T1000 (cell line): ENCODE measurements at places on chromosomes 2 and 18.
A peak's percentile ranks its signal among the peaks of the same experiment; 100 is the strongest.

GRCh38 chr2:106294182-106294581, 100.1 kb upstream of the UXS1 start:
- DNase-seq = no peak

- DNase-seq = no peak
Measured at GRCh38 chr2:45965871-45966498, 314.5 kb downstream of the PRKCE start.

DNA sequence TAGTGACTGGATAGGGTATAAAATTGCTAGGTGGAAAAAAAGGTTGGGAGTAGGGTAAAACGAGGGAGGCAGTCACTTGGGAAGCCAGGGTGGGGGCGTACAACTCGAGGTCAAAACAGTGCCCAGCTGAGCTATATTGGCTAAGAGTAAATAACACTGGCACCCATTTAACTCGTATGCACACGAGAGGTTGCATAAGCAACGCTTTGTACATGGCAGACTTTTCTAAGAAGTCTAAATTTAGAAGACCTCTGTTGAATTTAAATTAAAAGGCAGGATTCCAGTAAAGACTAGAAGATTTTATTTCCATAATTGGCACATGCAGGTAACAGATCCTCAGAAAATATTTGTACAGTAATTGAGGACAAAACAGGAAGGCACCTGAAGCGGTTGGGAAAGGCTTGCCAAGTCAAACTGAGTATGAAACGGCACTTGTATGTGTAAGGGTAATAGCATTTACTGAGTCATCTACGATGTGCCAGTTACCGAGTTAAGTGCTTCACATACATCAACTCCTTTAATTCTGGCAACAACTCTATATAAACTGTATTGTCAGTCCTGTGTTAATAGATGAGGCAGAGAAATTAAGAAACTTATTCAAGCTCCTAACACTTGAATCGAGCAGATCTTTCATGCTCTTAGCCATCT, 1.4 kb upstream of the MALT1 start:
- no peak for DNase-seq

DNA sequence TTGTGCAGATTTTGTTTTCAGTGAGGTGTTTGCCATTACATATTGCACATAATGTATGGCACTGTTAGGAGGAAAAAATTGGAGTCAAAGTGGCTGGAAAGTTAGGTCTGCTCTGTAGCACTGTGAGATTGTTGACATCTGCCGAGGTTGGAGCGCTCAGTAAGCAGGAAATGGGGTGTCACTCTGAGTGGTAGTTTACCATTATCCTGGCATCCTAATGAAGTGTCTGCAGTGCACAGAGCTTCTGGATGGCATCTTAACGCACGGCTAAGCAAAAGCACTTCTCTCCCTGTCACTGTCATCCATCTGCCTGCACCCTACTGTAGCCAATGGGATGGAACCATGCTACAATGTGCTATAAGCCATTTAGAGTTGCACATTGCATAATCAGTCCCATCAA, 561.9 kb downstream of the ARHGAP15 start:
- DNase-seq = no peak

DNA sequence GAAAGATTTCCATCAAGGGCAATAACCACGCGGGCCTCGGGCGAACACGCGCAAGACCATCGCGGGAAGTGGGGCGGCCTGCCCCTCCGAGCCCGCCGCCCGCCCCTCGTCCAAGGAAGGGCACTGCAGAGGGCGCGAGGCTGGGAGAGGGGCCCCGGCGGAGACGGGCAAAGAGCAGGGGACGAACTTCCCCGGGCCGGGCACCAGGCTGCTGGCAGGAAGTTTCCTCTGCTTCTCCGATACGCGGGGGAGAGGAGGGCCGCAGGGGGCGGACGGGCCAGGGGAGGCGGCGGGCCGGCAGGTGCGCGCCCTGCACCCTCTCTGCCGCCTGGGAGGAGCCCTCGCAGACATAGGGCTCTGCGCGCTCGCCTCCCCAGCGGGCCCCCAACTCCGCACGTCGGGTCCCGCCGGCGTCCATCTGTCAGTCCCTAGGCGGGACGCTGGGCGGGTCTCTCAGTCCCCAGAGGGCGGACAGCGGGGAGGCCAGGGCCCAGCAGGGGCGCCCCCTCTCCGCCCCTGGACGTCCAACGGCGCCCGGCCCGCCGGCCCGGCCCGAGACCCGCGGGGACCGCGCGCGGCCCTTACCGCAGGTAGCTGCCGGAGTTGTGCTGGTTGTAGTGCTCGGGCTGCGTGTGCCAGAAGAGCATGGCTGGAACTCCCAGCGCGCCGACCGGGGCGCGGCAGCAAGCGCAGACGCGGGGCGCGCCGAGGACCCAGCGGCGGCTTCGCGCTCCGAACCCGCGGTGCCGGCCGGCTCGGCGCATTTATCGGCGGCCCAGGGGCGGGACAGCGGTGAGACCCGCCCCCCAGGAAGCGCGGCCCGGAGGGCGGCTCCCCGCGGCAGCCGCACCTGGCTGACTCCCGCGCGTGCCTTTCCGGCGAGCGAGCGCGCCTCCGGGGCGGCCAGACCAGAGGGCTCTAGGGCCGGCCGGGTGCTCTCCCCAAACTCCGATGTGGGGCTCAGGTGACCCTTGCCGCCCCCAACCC, at the start of gene TFCP2L1:
Gene TFCP2L1 (minus strand): TSS at position 740 of the 987 bp plus-strand sequence. CDS start 93 bp downstream, at position 647.
- DNase-seq = no peak

DNA sequence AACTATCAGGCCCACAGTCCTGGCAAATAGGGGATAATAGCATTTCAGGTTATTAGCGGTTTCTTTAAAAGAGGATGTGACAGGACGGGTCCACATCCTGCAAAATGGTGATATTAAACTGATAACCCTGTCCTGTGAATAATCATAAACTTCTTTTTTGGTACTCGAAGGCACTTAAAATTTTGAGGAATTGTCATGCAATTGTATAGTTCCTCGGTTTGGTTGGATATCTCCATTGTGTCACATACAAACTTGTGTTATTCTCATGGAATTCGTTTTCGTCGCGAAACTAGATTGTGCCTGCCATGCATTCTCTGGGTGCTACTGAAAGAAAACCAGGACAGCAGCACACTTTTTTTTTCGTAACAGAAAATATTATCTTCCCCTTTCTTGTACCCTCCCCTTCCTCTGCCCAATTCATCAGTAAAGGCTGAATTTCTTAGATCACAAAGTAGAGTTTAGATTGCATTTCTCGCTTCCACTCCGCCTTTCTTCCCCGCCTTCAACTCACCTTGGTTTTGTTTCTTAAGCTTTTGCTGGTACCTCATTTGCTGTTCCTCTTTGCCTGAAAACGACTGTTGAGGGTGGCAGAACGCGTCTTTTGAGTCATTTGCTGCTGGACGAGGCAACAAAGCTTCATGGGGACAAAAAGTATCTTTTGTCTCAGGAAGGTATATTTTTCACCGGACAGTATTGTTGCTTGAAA, 1.3 kb downstream of the CERS6 start:
- no peak for DNase-seq

DNA sequence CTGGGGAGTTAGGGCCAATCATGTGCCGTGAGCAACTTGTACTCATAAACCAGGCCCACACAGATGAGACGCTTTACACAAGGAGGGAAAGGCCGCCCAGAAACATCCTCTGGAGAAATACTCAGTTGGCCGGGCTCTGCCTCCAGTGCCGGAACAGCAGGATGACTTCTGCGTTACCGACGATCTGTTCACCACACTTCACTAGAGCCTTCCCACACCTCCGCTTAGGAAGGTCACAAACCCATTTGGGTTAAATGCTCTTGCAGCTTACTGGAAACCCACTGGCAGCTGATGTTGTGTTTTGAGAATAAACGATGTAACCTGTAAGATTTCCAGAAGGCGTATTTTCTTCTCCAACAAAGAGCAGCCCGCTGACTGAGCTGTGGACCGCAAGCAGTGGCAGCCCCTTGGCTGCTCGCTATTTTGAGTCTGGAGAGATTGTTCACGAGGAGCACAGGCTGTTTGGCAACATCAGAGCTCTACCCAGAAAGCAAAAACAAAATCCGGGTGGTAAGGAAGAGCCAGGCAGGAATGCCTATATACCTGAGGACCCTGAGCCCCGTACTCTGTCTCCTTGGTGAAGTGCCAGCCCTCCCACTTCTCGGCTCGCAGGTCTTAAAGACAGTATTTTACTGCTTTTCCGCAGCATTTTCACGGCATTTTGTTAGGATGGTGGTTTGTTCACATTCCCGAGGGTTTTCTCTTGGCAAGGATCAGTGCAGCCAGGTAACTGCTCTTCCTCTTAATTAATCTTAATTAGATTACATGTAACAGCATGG, 44.0 kb downstream of the COLEC12 start:
- DNase-seq = no peak

GRCh38 chr2:61694312-61695274, 156.4 kb upstream of the XPO1 start:
- DNase-seq = peak; percentile 86

- DNase-seq = no peak
Measured at GRCh38 chr18:55763805-55764204, 175.8 kb upstream of the TCF4 start.

DNA sequence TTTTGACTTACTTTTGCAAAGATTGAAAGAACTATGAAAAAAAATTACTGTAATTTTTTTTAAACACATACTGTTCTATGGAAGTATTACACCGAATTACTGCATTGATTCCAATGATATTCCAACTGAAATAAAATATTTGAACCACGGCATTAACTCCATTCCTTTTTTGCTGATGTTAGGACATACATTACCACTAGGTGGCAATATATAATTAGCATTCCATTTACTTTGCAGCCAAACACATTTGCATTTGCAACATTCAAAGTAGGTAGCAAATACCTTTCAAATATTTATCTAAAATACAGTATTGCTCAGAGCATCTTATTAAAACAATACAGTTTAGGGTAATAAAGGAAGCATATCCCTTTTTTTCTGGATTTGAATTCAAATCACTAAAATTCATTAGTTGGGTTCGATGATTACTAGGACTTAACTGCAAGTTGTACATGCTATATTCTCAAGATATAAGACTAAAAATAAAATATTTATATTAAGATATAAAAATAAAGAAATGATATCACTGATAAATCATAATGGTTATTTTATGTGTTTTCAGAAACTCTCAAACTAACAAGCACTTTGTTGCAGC, 31.3 kb downstream of the LANCL1 start:
- DNase-seq = no peak

- no peak for DNase-seq
Measured at GRCh38 chr2:120445449-120446143, 99.7 kb downstream of the INHBB start.

- no peak for DNase-seq
Measured at GRCh38 chr2:108923736-108924579, 65.1 kb downstream of the EDAR start.

- DNase-seq = no peak
Measured at GRCh38 chr2:108243566-108243965, 3.8 kb downstream of the SULT1C3 start.

- DNase-seq = no peak
Measured at GRCh38 chr2:75168186-75168585, 31.1 kb downstream of the TACR1 start.
